ENCODE measurements at places on chromosomes 1 and 21. TPM values are rescaled to one million over a fixed set of nuclear protein-coding genes. Genes with fewer than 3 reads are reported as not detected.

The SLC37A1 gene
- 14.0 TPM for total RNA-seq

The TSPAN1 gene
- total RNA-seq, result 0.28 TPM

GRCh38 chr1:55868026-55868425 lies 652.9 kb upstream of the USP24 start:
- DNase-seq, result peak; percentile 13

The RGS16 gene
- total RNA-seq, result 1.2 TPM

- peak; percentile 20 for DNase-seq
Observed at GRCh38 chr1:86778569-86779239, 74.3 kb downstream of the SH3GLB1 start.

DNA sequence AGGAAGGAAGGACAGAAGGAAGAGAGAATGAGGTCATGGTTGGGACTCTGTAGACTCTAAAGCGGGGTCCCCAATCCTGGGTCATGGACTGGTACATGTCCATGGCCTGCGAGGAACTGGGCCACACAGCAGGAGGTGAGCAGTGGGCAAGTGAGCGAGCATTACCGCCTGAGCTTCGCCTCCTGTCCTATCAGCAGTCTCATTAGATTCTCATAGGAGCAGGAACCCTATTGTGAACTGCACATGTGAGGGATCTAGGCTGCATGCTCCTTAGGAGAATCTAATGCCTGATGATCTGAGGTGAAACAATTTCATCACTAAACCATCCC lies 128.9 kb downstream of the TRABD2B start:
- no peak for DNase-seq

DNA sequence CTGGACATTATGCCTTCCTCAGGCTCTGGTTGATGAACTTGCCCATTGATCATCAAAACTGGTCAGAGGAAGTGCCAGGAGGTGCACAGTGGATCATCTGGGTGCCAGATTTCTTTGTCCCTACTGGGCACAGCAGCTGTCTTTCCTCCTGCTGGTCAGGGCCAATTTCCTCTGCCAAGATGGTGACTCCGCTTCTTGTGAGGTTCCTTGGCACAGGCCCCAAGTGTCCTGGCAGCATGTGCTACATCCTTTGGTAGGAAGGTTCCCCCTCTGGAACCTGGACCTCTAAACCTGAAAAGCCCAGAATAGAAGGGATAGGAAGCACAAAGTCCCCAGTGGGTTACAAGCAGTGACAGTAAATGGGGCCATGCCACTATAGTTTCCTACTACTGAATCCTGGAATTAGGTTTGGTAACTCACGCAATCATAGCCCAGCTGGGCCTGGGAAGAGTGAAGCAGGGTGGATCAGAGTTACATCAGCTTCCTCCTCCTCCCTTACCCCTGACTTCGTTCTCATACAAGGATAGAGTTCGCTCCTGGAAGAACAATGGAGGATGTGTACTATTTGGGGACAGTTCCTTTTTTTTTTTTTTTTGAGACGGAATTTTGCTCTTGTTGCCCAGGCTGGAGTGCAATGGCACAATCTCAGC lies 147.1 kb downstream of the CNIH3 start:
- DNase-seq, result no peak

DNA sequence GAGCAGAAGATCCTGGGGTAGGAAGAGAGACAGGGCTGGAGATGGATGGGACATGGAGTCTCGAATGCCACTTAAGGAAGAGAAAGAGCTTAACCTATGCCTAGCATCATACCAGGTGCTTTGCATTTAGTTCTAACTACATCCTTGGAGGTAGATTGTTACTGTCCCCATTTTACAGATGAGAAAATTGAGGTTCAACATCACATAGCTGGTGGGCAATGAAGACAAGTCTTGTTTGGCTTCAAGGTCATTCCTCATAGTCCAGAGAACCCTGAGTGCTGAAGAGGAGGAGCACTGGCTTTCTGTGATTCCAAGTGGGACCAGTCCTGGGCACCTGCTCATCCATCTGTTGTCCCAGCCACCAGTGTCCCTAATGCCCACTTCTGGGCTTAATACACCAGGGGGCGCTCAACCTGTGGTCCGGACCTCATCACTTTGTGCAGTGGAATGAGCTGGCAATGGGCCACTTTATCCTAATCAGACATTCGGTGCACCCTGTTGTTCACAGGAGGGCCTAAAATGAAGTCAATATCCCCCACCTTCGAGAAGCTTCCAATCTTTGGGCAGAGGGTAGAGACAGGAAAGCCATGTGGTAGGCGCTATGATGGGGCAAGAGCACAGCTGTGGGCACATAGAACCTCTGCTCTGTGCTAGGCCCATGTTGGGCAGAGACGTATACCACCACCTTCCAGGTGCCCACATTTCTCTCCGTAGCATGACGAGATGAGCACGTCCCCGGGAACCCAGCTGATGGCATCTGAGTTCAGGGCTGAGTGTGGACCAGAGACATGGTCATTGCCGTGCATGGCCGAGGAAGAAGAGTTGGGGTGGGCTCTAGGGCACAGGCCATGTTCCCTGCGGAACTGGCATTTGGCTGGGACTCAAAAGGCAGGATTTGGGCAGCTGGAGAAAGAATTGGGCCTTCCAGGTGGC lies 9.2 kb downstream of the RPS6KA1 start:
- peak; percentile 68 for DNase-seq

- no peak for DNase-seq
Observed at GRCh38 chr1:241848686-241849344, 811 bp downstream of the EXO1 start.

DNA sequence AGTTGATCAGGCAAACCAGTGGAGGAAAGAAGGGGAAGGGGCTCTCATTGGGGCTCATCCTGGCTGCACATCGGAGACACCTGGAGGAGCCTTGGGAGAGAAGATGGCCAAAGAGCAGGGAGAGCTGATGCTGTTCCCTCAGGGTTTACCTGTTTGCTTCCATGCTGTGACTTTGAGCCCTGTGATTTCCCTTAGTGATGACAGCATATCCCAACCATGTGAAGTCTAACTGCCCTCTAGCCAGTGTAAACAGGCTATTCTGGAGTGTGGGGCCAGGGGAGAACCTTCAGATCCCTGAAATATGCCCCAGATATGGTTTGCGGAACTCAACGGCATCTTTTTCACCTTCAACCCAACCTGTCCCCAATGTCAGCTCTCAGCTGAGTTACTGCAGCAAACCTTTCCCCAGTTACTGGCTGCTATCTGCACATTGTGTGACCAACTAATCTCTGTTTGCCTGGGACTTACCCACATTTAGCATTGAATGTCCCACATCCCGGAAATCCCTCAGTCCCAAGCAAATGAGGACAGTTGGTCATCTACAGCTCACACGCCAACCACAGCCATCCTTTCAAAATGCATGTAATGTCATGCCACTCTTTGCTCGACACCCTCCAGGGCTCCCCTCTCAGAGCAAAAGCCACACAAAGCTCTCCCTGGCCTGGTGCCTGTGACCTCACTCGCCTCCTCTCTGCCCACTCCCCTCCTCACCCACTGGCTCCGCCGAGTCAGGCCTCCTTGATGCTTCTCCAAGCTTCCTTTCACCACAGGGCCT lies 242.3 kb downstream of the KCNJ6 start:
- DNase-seq, result no peak

The CNR2 gene
- total RNA-seq, result not detected

Measured in dermis blood vessel endothelial cell (primary cell).